ENCODE measurements at places on chromosomes 2 and 18.
A peak's percentile ranks its signal among the peaks of the same experiment; 100 is the strongest.

- peaks cover 25% of the 10 kb centered on the region for H3K36me3 ChIP-seq
- no peaks in the 10 kb centered on the region for H3K27me3 ChIP-seq
- H3K4me1 ChIP-seq = peaks cover 59% of the 10 kb centered on the region
- peak; percentile 53 for DNase-seq
- peak overlapping the region; percentile 99 for H3K27ac ChIP-seq
These were observed 550 bp downstream of the MYL12B start for GRCh38 chr18:3262234-3263131.

DNA sequence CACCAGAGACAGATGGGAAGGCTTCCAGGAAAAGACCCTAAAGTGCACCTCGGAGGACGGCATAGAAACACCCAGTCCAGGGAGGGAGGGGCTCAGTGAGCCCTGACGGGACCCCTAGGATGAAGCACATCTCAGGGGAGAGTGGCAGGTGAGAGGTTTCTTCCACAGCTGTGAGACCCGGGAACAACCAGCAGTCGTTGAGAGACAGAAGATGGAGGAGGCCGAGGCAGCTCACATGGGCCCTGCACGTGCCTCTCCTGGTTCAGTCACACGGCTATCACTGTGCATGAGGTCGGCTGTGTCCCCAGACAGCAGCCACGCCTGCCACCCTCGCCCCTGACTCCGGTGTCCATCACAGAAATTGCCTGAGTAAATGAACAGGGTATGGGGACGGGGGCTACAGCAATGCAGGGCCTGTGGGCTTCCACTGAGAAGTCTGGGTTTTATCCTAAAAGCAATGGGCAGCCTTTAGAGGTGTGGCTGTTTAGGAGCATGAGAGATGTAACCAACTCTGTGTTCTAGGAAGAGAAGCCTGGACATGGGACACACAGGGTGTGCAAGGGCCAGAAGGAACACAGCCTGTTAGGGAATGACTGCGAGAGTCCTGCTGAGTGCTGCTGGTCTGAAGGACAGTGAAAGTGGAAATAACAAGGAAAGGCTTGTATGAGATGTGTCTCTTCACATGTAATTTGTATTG, 102.0 kb downstream of the TMEM18 start:
- peaks cover 2% of the 10 kb centered on the region for H3K36me3 ChIP-seq
- H3K4me1 ChIP-seq = no peaks in the 10 kb centered on the region
- no peak overlapping the region for H3K4me3 ChIP-seq
- no peak for DNase-seq

DNA sequence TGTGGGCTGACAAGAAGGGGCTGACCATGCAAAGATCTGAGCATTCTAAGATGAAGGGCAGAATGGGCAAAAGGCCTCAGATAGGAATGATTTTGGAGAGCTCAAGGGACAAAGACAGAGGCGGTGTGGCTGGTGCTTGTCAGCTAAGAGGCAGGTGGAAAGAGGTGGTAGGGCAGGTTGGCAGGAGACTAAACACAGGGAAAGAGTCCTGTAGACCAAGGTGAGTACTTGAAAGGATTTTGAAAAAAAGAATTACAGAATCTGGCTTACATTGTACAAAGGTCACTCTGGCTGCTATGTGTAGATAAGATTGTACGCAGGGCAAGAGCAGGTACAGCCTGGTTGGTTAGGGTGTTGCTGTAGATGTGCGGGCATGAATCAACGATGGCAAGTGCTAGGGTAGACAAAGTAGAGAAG, 50.6 kb downstream of the STK39 start:
- DNase-seq = no peak
- peak overlapping the region; percentile 48 for H3K27ac ChIP-seq
- H3K36me3 ChIP-seq = peaks cover 7% of the 10 kb centered on the region
- peaks cover 72% of the 10 kb centered on the region for H3K4me1 ChIP-seq
- H3K4me3 ChIP-seq = no peak overlapping the region

- peaks cover 50% of the 10 kb centered on the region for H3K36me3 ChIP-seq
- no peak overlapping the region for H3K4me3 ChIP-seq
- H3K4me1 ChIP-seq = peaks cover 28% of the 10 kb centered on the region
- no peaks in the 10 kb centered on the region for H3K27me3 ChIP-seq
These were observed 37.6 kb downstream of the RMC1 start for GRCh38 chr18:23540867-23541266.

DNA sequence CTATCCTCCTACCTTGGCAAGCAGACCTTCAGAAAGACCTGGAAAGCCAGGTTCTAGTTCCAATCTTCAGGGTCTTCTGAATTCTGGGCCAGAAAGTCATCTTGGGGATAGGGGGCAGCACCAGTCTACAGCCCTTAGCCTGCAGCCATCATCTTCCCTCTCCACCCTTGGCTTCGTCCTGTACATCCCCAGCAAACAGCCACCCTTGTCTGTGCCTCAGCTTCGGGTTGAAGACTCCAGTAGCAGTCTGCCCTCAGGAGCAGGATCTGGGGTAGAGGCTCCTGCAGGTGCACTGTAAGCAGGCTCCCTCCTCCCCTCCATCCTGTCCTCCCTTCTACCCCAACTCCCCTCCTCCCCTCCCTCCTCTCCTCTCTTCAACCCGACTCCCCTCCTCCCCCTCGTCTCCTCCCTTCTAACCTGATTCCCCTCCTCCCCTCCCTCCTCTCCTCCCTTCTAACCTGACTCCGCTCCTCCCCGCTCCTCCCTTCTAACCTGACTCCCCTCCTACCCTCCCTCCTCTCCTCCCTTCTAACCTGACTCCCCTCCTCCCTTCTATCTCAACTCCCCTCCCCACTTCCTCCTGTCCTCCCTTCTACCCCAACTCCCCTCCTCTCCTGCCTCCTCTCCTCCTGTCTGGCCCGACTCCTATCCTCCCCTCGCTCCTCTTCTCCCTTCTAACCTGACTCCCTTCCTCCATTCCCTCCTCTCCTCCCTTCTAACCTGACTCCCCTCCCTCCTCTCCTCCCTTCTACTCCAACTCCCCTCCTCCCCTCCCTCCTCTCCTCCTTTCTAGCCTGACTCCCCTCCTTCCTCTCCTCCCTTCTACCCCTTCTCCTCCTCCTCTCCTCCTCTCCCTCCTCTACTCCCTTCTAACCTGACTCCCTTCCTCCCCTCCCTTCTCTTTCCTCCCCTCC, 90.1 kb upstream of the SMAD2 start:
- H3K36me3 ChIP-seq = no peaks in the 10 kb centered on the region
- DNase-seq = no peak
- no peaks in the 10 kb centered on the region for H3K4me1 ChIP-seq

- H3K27ac ChIP-seq = no peak overlapping the region
- DNase-seq = no peak
- H3K4me1 ChIP-seq = no peaks in the 10 kb centered on the region
- H3K36me3 ChIP-seq = no peaks in the 10 kb centered on the region
- peaks cover 5% of the 10 kb centered on the region for H3K27me3 ChIP-seq
These were observed 226.6 kb downstream of the ANKRD30B start for GRCh38 chr18:14974576-14974975.

DNA sequence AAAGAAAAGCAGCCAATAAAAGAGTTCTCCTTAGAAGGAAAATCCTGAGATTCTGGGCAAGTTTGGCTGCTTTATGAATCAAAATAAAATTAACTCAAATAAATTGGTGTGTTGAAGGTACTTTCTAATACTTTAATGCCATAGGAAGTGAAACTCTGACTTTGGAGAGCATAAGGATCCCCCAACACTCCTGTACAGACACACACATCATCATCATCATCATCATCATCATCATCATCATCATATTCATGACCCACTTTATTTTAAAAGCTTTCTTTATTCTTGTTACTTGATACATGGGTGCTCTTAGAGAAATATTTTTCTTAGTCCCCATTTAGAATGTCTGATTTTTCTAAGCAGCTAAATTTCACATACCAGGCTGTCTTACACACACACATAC, 283.1 kb upstream of the CYRIA start:
- H3K36me3 ChIP-seq = no peaks in the 10 kb centered on the region
- DNase-seq = no peak
- no peaks in the 10 kb centered on the region for H3K27me3 ChIP-seq
- no peaks in the 10 kb centered on the region for H3K4me1 ChIP-seq
- no peak overlapping the region for H3K4me3 ChIP-seq

DNA sequence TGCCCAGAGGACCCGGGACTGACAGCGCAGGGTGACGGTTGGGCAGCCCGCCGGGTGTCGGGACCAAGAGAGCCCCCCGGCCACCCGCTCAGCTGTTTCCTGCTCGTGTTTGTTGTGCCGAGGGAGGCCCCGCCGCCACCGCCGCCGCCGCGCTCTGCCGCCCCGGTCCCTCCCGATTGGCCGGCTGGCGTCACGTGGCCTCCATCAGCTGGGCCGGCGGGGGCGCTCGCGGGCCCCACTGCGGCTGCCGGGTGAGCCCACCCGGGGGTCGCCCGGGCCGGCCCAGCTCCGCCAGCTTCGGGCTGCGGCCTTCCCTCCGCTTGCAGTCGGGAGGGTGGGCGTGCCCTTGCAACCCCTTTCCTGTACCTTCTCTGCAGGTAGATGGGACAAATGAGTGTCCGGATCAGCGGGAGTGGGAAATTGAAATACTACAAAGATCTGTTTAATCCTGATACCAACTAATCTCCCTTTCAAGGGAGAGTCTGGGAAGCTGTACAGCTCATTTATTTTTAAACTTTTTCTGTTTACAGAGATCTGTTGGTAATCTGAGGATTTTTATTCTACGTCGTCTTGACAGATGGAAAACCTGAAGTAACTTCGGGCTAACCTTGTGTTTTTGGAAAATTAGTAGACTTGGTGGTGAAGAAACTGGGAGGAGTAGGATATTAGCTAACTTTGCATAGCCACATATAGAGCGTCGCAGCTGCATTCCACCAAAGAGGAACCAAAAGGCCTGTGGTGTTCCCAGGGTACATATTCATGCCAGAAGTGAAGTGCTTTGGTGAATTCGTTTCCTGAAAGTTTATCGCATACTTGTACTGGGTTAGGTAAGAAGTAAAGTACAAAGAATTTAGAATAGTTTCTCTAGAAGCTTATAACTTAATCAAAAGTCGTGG, 1.2 kb downstream of the YPEL5 start:
- H3K36me3 ChIP-seq = peaks cover 17% of the 10 kb centered on the region
- H3K4me3 ChIP-seq = peak overlapping the region; percentile 78
- peak; percentile 83 for DNase-seq
- peak overlapping the region; percentile 82 for H3K27ac ChIP-seq
- H3K4me1 ChIP-seq = peaks cover 60% of the 10 kb centered on the region

DNA sequence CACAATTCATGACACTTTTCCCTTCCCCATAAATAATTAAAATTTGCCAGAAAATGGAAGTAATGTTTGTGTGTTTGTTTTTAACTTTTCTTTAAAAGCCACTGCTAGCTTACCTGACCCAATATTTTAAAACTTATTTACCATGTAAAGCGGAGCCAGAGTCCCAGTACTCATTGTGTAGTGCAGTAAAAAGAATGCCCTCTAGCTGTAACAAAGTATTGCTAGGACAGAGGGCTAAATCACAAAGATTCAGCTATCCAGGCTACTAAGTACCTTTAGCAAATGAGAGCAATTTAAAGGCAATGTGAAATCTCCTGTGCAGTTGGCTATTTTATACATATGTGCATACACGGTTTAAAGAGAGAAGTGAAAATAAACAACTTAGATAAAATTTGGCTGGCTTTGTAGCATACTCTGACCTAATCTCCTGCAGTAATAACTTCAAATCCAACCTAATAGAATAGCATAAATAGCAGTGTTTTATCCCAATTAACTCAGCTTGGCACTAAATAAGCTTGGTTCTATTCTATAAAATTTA, 997.4 kb upstream of the PIK3C3 start:
- no peak overlapping the region for H3K27ac ChIP-seq
- H3K27me3 ChIP-seq = no peaks in the 10 kb centered on the region
- DNase-seq = no peak

- no peak overlapping the region for H3K27ac ChIP-seq
- no peaks in the 10 kb centered on the region for H3K36me3 ChIP-seq
These were observed 47.3 kb upstream of the SALL3 start for GRCh38 chr18:78932281-78932680.

All from activated CD8-positive, alpha-beta T cell treated with anti-CD3 and anti-CD28 coated beads for 36 hours (primary cell).